Stimulated activated CD4-positive, alpha-beta T cell treated with anti-CD3 and anti-CD28 coated beads, Interleukin-4, amount 100 ng/mL, for 1 hour (primary cell): ENCODE measurements at places on chromosomes 3 and 15.

DNA sequence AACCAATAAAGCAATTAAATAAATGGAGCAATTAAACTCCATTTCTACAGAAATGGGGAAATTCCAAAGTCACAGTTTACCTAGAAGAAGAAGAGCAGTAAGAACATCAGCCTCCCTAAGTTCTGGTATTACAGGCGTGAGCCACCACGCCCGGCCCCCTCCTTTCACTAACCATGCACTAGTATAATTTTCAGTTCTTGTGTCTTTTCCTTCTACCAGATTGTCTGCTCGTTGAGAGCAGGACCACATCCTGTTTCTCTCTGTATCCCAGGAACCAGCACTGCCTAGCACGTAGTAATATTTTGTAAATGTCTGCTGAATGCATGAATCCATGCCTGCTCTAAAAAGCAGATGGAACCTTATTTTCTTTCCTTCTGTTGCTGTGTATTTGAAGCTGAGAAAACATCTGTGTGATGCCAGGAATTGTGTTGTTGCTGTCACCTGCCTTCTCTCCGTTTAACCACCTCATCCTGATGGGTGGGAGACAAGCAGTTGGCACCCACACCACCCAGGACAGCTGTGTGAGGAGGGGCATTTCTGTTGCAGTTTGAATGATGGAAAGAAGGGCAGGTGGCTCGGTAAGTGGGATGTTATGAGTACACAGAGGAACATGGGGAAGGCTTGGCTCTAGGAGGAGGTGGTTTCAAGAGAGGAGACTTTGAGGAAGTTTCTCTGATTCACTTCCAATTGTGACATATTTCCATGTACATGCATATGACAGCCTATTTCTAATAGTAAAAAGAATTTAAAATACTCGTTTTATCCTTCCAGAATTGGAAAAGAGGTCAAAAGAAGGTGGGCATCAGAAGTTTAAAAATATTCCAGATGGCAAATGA lies 30.1 kb downstream of the PXYLP1 start:
- no peak for DNase-seq

DNA sequence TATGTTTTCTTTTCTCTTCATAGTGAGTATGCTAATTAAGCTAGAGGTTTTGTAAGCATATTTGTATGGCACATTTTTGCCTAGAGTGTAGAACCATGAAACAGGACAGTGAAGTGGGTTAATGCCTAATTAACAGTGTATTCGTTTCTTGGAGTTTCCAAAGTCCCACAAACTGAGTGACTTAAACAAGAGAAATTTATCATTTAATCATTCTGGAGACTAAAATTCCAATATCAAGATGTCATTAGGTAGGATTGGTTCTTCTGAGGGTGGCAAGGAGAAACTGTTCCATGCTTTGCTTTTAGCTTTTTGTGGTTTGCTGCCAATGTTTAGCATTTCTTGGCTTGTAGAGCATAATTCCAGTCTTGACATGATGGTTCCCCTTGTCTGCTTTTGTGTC lies 734.2 kb downstream of the NAALADL2 start:
- no peak for DNase-seq

DNA sequence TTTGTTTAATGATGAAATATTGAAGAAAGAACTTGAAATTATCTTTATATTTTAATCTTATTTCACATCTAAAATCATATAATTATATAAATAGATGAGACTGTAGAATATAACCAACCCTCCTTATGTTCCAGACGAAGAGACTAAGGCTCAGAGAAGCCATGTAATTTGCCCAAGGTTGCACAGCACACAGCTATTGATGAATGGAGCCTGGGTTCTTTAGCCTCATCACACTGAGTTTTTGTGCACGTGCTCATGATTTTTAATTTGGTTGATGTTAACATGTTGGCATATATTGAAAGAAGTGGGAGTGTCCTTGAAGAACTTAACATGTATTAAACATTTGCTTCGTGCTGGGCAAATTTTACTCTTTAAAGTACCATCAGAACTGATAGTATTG lies 151.6 kb downstream of the FNDC3B start:
- DNase-seq, result no peak

DNA sequence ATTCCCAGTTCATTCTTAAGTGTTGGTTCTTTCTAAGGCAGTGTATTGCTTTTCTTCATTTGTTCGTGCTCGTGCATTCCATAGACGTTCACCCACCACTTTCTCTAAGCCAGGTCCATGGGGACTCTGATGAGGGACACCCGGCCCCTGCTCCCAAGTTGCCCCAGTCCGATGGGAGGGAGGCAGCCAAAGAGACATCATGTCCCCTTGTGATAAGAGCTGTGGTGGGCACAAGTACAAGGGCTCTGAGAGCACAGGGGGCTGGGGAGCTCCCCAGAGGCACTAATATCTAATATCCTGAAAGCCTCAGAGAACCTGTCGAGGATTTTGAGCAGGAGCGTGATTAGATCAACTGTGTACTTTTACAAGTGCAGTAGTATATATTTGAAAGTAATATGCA lies 6.3 kb downstream of the SPSB4 start:
- no peak for DNase-seq

DNA sequence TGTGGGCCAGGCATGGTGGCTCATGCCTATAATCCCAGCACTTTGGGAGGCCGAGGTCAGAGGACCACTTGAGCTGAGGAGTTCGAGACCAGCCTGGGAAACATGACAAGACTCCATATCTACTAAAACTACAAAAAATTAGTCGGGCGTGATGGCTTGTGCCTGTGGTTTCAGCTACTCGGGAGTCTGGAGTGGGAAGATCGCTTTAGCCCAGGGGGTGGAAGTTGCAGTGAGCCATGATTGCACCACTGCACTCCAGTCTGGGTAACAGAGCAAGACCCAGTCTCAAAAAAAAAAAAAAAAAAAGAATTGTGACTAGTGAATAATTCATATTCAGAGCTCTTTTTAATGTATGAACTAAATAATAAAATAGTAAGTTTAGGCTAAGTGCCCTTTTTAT lies 87.8 kb upstream of the TSEN2 start:
- DNase-seq, result no peak

- no peak for DNase-seq
Observed at GRCh38 chr15:87354661-87355410, 901.7 kb downstream of the NTRK3 start.

DNA sequence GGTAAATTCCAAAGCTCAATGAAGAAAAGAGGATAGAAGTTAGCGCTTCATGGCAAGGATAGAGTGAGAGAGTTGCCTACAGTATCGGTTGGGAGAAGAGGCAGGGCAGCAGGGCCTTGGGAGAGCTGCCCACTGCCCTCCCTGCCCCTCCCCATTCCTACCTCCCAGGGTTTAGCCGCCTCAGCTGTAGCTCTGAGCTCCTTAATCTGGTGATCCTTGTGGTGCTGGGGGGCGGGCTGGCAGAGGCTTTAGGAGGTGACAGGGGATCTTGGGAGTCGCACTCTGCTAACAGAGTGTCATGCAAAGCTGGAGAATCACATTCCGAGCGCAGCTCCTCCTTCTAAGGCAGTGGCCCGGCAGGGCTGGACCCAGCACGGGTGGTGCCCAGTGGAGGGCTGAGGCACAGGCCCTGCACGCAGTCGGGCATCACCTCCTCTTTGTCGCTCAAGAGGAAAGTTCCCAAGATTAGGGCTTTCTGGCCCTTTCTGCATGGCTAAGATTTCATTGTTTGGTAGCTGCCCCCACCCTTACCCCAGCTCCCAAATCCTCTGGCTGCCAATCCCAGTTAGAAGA lies 57.1 kb upstream of the POLG start:
- DNase-seq, result no peak

DNA sequence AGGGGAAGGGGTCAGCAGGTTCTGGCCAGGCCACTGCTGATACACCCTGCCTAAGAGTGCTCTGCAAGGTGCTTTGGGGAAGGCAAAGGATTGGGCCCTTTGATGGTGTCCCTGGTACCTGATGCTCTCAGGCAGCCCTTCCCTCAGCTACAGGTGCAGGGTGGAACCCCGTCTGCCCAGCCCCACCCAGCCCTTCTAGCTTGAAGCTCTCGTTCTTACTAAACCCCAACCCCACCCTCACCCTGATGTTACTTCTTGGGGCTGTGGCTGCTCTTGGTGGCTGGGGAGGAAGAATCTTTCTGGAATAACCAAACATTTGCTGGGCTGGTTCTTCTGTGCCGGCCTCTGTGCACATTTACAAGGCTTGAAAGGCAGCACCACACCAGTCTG lies 6.4 kb downstream of the GNAI2 start:
- no peak for DNase-seq

- DNase-seq, result no peak
Observed at GRCh38 chr3:171026597-171027293, at the start of gene SLC2A2. Gene SLC2A2 (minus strand): TSS chr3:171026720. CDS start chr3:171026670, 50 bp downstream.

DNA sequence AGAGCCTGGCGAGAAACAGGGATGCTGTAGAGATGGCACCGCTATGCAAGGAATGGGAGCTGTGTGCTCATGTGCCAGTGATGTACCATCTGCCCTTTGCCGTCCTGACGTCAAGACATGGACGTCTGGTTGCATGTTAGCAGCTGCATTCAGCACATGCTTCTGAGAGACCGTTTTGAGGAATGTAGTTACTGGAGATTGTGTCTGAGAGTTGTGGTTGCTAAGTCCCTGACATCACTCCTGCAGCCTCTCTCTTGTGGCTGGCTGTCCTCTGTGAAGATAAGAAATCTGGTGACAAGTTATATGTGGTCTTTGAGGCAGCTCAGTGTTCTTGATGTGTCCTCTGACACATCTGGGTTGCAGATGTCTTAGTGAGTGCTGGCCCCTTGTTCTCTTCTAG lies 165.1 kb downstream of the APBA2 start:
- no peak for DNase-seq

- DNase-seq, result no peak
Observed at GRCh38 chr3:150203273-150203672, 204.8 kb upstream of the TSC22D2 start.

GRCh38 chr15:68206711-68207151 lies 1.6 kb upstream of the CALML4 start:
- no peak for DNase-seq

GRCh38 chr15:40843885-40844695 lies at the start of gene SPINT1:
Gene SPINT1 (plus strand): TSS chr15:40844048. CDS start chr15:40844555, 507 bp downstream.
- peak; percentile 82 for DNase-seq

- DNase-seq, result peak; percentile 26
Observed at GRCh38 chr15:58771621-58772250, 634 bp downstream of the MINDY2 start.

DNA sequence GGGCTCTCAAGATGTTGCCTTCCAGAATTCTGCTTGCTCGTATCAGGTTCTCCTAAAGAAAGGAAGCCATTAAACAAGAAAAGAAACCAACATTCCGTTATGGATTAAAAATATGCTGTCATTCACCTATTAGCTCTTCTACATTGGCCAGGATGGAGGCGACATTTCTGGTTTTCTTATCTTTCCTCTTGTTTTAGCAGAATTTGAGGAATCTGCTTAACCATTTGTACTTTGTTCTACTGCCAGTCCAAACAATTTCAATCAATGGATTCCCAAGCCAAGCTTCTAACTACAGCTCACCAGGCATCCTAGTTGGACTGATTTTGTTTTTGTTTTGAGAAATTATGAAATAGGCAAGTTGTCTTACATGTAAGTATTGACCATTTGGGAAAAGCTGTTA lies 164.6 kb upstream of the TSC22D2 start:
- no peak for DNase-seq

DNA sequence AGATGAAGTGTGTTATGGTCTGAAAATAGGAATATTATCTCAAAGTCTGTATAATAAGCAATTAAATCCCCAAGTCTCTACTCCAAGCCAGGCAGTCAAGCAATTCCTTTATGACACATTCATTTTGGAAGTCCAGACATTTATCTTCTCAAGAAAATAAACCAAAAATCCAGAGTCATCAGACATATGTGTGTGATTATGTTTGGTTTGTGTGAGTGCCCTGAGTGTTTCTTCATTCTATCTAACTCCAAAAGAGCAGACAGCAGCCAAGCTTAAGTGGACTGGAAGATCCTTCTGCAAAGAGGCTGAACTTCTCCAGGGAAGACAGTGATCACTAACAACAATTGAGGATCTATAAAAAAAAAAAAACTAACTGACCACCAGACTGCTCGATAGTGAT lies 239.8 kb downstream of the STAG1 start:
- DNase-seq, result no peak

- no peak for DNase-seq
Observed at GRCh38 chr3:186189492-186189891, 80.6 kb upstream of the ETV5 start.

GRCh38 chr15:72790302-72790910 lies 6.8 kb upstream of the ADPGK start:
- DNase-seq, result no peak

DNA sequence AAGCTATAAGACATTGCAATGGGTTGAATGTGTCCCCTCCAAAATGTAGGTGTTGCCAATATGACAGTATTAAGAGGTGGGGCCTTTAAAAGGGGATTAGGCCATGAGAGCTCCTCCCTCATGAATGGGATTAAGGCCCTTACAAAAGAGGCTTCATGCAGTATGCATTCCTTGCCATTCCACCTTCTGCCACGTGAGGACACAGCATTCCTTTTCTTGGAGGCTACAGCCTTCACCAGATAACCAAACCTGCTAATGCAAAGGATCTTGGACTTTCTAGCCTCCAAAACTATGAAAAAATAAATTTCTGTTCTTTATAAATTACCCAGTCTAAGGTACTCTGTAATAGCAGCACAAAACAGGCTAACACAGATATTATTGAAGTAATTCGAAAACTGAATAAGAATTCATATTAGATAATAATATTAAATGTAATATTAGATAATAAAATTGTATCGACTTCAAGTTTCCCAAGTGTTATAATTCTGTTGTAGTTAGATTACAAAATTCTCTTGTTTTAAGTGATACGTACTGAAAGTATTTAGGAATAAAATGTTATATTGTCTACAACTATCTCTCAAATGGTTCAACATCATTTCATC lies 29.4 kb upstream of the ATP8B4 start:
- DNase-seq, result no peak
